ENCODE measurements at places on chromosomes 16 and 17. TPM values are rescaled to one million over a fixed set of nuclear protein-coding genes. Genes with fewer than 3 reads are reported as not detected.

FAM20A gene
- total RNA-seq = not detected

SLFN12L gene
- 109 TPM for total RNA-seq

C16orf92 gene
- total RNA-seq = not detected

HOXB1 gene
- not detected for total RNA-seq

PRDM7 gene
- not detected for total RNA-seq

CETP gene
- not detected for total RNA-seq

SCARF1 gene
- 11.1 TPM for total RNA-seq

KRT24 gene
- not detected for total RNA-seq

TNP2 gene
- not detected for total RNA-seq

GNG13 gene
- total RNA-seq = not detected

MEFV gene
- total RNA-seq = not detected

ZG16B gene
- 23.2 TPM for total RNA-seq

SCNN1B gene
- not detected for total RNA-seq

KDM6B gene
- 35.5 TPM for total RNA-seq

FOXN1 gene
- not detected for total RNA-seq

TSPOAP1 gene
- total RNA-seq = 77.0 TPM

KRTAP4-3 gene
- total RNA-seq = not detected

Measured in T-helper 1 cell treated with Interleukin-12 subunit alpha and Interleukin-12 subunit beta and Interleukin-4 antibody, amounts not matched to agents 30 ng/mL and 1 ng/mL, for 36 hours (primary cell).